ENCODE measurements at places on chromosomes 3 and 15. TPM values are rescaled to one million over a fixed set of nuclear protein-coding genes. Genes with fewer than 3 reads are reported as not detected.

DNA sequence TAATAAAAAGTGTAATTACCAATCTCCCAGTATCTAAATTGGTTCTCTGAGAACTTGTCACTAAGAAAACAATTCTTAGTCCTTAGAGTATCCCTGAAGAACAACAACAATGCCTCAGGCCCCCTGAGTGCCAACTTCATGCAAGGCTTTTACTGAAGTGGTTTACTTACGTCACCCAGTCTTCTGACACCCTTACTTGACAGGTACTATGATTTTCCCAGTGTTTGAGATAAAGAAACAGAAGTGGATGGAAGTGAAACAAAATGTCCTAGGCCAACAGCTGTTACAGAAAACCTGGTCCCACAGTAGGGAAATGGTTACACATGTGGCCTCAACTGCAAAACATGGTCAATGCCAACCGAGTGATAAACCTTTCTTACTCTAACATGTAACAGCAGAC lies 331.1 kb downstream of the FOXP1 start:
- H3K4me1 ChIP-seq: no peaks in the 10 kb centered on the region
- H3K27me3 ChIP-seq: no peaks in the 10 kb centered on the region
- H3K36me3 ChIP-seq: no peaks in the 10 kb centered on the region
- peak overlapping the region; percentile 33 for H3K27ac ChIP-seq

The SHF gene
- 5.7 TPM for polyA plus RNA-seq

DNA sequence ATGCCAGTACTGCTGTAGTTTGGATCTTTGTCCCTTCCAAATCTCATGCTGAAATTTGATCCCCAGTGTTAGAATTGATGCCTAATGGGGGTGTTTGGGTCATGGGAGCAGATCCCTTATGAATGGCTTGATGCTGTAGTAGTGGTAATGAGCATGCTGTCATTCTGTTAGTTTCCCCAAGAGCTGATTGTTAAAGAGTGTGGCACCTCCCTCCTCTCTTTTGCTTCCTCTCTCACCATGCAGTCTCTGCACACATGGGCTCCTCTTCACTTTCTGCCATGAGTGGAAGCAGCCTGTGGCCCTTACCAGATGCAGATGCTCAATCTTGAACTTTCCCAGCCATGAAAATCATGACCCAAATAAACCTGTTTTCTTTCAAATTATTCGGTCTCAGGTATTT lies 141.3 kb upstream of the DPPA4 start:
- H3K27ac ChIP-seq: no peak overlapping the region
- no peaks in the 10 kb centered on the region for H3K27me3 ChIP-seq
- no peak overlapping the region for H3K4me3 ChIP-seq
- H3K4me1 ChIP-seq: no peaks in the 10 kb centered on the region
- DNase-seq: no peak

The GHSR gene
- not detected for polyA plus RNA-seq

DNA sequence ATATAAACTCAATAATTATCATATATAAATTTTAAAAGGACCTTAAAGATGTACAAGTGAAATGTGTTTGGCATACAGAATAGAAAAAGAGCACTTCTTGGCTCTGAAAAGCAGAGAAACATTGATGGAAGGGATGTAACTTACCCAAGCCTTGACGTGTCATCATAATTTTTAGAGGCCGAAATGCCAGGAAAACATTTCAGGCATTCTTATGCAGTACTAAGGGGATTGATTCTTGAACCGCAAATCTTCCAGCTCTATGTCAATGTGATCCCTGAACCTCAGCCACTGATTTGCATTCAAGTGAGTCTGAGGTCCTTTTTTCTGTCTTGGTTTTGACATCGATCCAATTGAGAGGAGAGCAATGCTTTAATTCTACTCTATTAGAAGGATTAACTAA lies 97.8 kb downstream of the CLDN1 start:
- no peak overlapping the region for H3K27ac ChIP-seq
- H3K36me3 ChIP-seq: no peaks in the 10 kb centered on the region
- no peak overlapping the region for H3K4me3 ChIP-seq

The THRB gene
- 3.5 TPM for polyA plus RNA-seq

GRCh38 chr3:51982838-51983577 lies at the start of gene ACY1:
Gene ACY1, plus strand, starts transcription at chr3:51983535. Its CDS starts 530 bp downstream, at chr3:51984065.
- H3K36me3 ChIP-seq: peaks cover 5% of the 10 kb centered on the region
- H3K27me3 ChIP-seq: no peaks in the 10 kb centered on the region
- H3K4me1 ChIP-seq: peaks cover 9% of the 10 kb centered on the region

The MAGEL2 gene
- 0.07 TPM for polyA plus RNA-seq

The ATP8B4 gene
- polyA plus RNA-seq: 8.3 TPM
